Right atrium auricular region (tissue), 2 donors: ENCODE measurements at places on chromosomes 2 and 18.

DNA sequence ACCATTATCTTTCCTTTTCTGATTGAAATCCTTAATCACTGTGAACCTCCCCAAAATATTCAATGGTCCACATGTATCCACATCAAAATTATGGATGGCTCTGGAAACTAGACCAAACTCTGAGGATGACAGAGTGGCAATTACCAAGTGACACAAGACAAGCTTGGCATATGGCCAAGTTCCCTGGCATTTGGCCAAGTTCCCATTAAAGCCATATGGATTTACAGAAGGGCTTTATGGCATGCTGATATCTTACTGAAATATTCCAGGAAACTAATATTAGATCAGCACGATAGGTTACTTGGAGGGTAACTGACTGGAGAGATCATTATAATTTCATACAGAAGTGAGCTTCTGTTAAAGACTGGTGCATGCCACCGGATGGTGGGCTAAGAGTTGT is 21.9 kb upstream of the CERS6 start:
- H3K36me3 ChIP-seq = no peaks in the 10 kb centered on the region
- H3K4me3 ChIP-seq = no peak overlapping the region
- H3K4me1 ChIP-seq = no peaks in the 10 kb centered on the region
- H3K27ac ChIP-seq = no peak overlapping the region
- H3K27me3 ChIP-seq = no peaks in the 10 kb centered on the region

GRCh38 chr2:64021578-64021977 is 2.4 kb upstream of the VPS54 start:
- H3K36me3 ChIP-seq = no peaks in the 10 kb centered on the region
- no peak overlapping the region for H3K27ac ChIP-seq
- no peak overlapping the region for H3K4me3 ChIP-seq
- H3K4me1 ChIP-seq = peaks cover 26% of the 10 kb centered on the region
- no peak for DNase-seq

GRCh38 chr2:30231996-30232800 is 864 bp downstream of the LBH start:
- H3K4me1 ChIP-seq = peaks cover 37% of the 10 kb centered on the region
- H3K27me3 ChIP-seq = no peaks in the 10 kb centered on the region
- H3K36me3 ChIP-seq = peaks cover 6% of the 10 kb centered on the region

GRCh38 chr2:62727259-62727867 is 21.9 kb downstream of the EHBP1 start:
- H3K27me3 ChIP-seq = no peaks in the 10 kb centered on the region
- H3K36me3 ChIP-seq = no peaks in the 10 kb centered on the region
- H3K4me3 ChIP-seq = no peak overlapping the region
- no peak for DNase-seq
- H3K27ac ChIP-seq = no peak overlapping the region
- H3K4me1 ChIP-seq = peaks cover 14% of the 10 kb centered on the region

- H3K36me3 ChIP-seq = no peaks in the 10 kb centered on the region
- no peak overlapping the region for H3K27ac ChIP-seq
- no peaks in the 10 kb centered on the region for H3K27me3 ChIP-seq
- DNase-seq = no peak
- H3K4me3 ChIP-seq = no peak overlapping the region
These were observed 339.8 kb downstream of the DYSF start for GRCh38 chr2:71792926-71793761.

DNA sequence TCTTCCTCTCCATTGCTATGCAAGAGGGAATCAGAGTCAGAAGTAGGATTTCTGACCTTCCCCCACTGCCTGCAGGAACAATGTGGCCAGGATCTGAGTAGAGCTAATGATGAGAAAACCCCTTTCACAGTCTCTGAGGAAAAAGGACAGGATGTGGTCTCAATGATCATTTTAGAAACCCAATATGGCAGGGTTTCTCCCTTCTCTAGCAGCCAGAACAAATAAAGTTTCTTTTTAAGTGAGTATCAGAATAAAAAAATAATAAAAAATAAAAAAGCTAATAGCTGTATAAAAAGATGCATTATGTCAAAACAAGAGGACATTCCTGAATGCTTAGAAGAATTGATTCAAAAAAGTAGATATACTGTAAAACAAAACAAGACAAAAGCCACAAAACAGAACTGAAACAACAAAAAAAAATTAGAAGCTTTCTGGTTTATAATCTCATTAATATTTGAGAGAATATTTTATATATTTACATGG is 1124.9 kb upstream of the ZEB2 start:
- DNase-seq = no peak
- no peaks in the 10 kb centered on the region for H3K27me3 ChIP-seq
- no peak overlapping the region for H3K4me3 ChIP-seq

- no peaks in the 10 kb centered on the region for H3K36me3 ChIP-seq
- DNase-seq = no peak
- H3K27me3 ChIP-seq = no peaks in the 10 kb centered on the region
- H3K4me1 ChIP-seq = peaks cover 6% of the 10 kb centered on the region
These were observed 360.1 kb downstream of the LPIN1 start for GRCh38 chr2:12106440-12107080.

DNA sequence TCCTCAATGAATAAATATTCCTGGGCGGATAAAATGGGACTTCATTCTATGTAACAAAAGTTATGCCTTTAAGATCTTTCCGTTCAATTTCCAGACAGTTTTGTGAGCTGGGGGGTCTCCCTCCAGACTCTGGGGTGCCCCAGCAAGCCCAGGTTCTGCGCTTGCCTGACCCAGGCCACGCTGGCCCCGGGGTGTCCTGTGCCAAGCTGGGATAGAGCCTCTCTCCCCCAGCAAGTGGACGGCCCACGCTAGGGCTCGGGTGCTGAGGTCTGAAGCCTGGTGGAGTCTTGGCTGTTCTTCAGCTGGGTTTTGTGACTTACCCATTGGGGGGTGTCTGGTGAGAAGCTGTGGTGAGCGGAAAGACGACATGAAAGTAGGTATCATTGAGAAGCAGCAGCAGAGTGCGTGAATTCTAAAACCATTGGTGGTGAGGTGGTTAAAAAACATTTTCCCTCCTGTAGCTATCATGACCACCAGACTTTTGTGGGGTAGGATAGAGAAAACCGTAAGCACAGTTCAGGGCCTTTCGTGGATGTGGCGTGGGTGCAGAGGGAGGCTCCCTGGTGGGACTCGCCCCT is 346.8 kb downstream of the ANAPC1 start:
- no peaks in the 10 kb centered on the region for H3K4me1 ChIP-seq
- no peak for DNase-seq
- H3K4me3 ChIP-seq = no peak overlapping the region
- no peaks in the 10 kb centered on the region for H3K36me3 ChIP-seq

- no peak for DNase-seq
- no peaks in the 10 kb centered on the region for H3K4me1 ChIP-seq
- no peak overlapping the region for H3K4me3 ChIP-seq
- no peak overlapping the region for H3K27ac ChIP-seq
These were observed 16.2 kb upstream of the BBS5 start for GRCh38 chr2:169462896-169463695.

- no peaks in the 10 kb centered on the region for H3K27me3 ChIP-seq
- DNase-seq = no peak
- H3K4me1 ChIP-seq = no peaks in the 10 kb centered on the region
These were observed 20.5 kb upstream of the TNFAIP6 start for GRCh38 chr2:151336863-151337371.

DNA sequence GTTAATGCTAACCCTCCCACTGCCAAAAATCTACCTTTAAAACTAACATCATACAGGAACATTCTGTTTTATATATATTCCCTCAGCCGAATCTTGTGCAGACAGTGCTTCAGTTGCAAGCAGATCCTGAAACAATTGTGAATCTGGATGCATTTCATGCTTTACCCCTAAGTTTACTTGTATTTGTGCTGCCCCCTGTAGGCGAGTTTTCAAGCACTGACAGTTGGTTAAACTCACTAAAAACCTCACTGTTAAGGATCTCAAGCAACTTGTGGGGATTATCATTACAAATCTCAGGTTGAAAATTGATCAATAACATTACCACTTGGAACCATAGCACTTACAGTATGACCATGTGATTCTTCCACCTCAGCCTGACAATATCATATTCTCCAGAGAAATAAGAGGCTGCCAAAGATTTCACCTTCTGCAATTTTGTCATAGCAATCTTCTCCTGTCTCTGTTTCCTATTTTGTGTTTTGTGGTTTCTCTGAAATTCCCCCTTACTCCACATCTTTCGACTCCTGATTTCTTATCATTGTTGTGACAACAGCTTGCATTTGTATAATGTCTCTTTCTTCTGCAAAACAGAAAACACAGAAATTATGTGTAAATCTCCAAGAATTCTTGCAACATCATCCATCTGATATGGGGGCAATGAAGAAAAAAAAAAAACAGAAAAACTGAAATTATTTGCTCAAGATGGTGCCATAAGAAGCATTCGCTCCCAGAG is 354.6 kb upstream of the SETBP1 start:
- no peak overlapping the region for H3K27ac ChIP-seq
- H3K36me3 ChIP-seq = no peaks in the 10 kb centered on the region
- H3K4me1 ChIP-seq = no peaks in the 10 kb centered on the region

DNA sequence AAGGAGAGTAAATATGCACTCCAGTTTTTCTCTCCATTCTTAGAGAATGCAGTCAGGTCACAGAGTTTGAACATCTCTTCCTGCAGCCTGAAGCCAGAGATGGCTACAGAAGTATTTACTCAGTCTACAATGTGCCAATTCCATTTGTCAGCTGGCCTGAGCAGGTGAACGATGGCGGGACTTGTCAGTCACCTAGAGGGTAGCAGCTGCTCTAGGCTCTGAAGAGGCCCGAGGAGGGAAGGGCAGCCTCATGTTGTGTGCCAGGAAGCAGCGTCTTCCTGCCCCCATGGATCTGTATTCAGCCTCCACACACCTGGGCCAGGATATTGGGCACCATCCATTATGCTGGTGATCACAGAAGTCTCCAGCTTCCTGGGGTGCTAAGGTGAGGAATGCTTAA is 316.7 kb upstream of the CHAC2 start:
- H3K4me3 ChIP-seq = no peak overlapping the region
- no peak for DNase-seq
- no peak overlapping the region for H3K27ac ChIP-seq
- H3K27me3 ChIP-seq = no peaks in the 10 kb centered on the region
- H3K36me3 ChIP-seq = no peaks in the 10 kb centered on the region

- DNase-seq = no peak
These were observed 22.8 kb upstream of the MYO3B start for GRCh38 chr2:170155022-170155722.

DNA sequence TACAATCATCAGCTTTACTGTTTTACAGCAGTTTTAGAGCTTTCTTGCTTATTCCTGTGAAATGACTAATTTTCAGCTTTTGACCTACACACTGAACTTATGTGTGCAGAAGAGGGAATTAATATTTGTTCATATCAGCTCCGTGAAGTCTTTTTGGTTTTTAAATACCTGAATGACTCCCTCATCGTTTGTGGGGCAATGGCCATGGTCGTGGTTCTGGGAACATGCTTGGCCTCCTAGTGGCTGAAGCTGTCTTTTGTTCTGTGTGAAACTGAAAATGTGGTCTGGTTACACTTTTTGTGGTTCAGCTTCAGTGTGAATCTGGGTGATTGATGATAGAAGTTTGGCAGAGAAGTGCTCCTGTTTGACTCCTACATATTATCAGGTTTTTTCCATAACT is 408.1 kb downstream of the THSD7B start:
- no peak overlapping the region for H3K4me3 ChIP-seq
- no peak overlapping the region for H3K27ac ChIP-seq
- H3K4me1 ChIP-seq = no peaks in the 10 kb centered on the region
- no peaks in the 10 kb centered on the region for H3K36me3 ChIP-seq

DNA sequence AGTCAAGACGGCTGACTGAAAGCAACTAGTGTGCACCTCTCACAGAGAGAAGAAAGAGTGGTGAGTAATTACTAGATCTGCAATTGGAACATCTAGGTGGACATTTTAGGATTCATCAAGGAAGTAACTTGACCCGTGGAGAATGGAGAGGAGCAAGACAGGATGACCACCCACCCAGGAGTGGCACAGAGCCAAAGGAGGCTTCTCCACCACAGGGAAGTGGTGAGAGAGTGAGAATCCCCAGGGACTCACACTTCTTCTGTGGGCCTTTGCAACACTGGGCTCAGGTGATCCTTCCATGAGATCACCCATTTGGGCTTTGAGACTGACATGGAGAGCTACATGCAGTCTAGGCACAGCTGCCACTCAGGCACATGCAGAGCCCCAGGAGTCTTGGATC is 132.8 kb upstream of the GALNT5 start:
- H3K27ac ChIP-seq = no peak overlapping the region
- no peak for DNase-seq
- H3K4me1 ChIP-seq = no peaks in the 10 kb centered on the region
- H3K4me3 ChIP-seq = no peak overlapping the region
- no peaks in the 10 kb centered on the region for H3K36me3 ChIP-seq

- DNase-seq = no peak
- no peak overlapping the region for H3K4me3 ChIP-seq
- no peaks in the 10 kb centered on the region for H3K27me3 ChIP-seq
- H3K36me3 ChIP-seq = no peaks in the 10 kb centered on the region
- no peaks in the 10 kb centered on the region for H3K4me1 ChIP-seq
- no peak overlapping the region for H3K27ac ChIP-seq
These were observed 69.3 kb downstream of the SUMO1 start for GRCh38 chr2:202169131-202169530.

- H3K4me3 ChIP-seq = no peak overlapping the region
- no peaks in the 10 kb centered on the region for H3K36me3 ChIP-seq
- H3K27me3 ChIP-seq = no peaks in the 10 kb centered on the region
- no peak for DNase-seq
- H3K4me1 ChIP-seq = no peaks in the 10 kb centered on the region
These were observed 14.0 kb upstream of the MCFD2 start for GRCh38 chr2:46929612-46930011.

GRCh38 chr2:235675678-235676535 is 182.1 kb downstream of the AGAP1 start:
- H3K27me3 ChIP-seq = no peaks in the 10 kb centered on the region
- H3K27ac ChIP-seq = no peak overlapping the region
- no peaks in the 10 kb centered on the region for H3K36me3 ChIP-seq
- no peaks in the 10 kb centered on the region for H3K4me1 ChIP-seq

DNA sequence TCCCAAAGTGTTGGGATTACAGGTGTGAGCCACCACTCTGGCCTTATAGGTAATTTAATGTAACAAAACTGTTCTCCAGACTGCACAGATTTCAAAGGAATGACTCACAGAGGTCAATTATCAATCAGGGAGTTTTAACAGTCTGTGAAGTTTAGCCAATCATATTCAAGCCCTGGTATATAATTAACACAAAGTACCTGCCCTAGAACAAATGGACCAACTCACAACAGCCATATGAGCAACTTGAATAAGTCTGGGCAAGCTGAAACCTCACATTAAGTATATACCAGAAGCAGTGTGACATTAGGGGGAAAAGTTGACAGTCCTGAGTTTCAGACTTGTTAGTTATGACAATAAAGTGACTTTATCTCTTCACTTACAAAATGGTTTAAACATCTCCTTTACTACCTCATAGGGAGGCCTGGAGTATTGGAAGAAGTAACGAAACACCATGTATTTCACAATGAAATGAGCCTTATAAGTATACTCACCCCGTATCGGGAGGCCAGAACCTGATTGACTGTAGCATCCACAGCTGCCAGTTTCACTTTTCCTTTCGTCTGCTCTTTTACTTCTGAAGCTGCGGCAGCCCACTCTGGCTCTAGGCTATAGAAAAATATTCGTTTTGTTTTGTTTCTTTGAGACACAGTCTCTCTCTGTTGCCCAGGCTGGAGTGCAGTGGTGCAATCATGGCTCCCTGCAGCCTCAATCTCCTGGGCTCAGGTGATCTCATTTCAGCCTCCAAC is 22.2 kb downstream of the PDIA6 start:
- no peaks in the 10 kb centered on the region for H3K27me3 ChIP-seq
- H3K4me3 ChIP-seq = no peak overlapping the region
- no peaks in the 10 kb centered on the region for H3K4me1 ChIP-seq

- H3K27ac ChIP-seq = no peak overlapping the region
- no peak for DNase-seq
- H3K27me3 ChIP-seq = no peaks in the 10 kb centered on the region
- H3K36me3 ChIP-seq = no peaks in the 10 kb centered on the region
These were observed 24.1 kb upstream of the KANSL1L start for GRCh38 chr2:210195101-210195852.

GRCh38 chr2:221444106-221444505 is 128.0 kb downstream of the EPHA4 start:
- peaks cover 37% of the 10 kb centered on the region for H3K4me1 ChIP-seq
- H3K36me3 ChIP-seq = peaks cover 23% of the 10 kb centered on the region
- no peak for DNase-seq
